T-helper 17 cell (primary cell): ENCODE measurements at places on chromosomes 6 and 20. TPM values are rescaled to one million over a fixed set of nuclear protein-coding genes. Genes with fewer than 3 reads are reported as not detected.

DNA sequence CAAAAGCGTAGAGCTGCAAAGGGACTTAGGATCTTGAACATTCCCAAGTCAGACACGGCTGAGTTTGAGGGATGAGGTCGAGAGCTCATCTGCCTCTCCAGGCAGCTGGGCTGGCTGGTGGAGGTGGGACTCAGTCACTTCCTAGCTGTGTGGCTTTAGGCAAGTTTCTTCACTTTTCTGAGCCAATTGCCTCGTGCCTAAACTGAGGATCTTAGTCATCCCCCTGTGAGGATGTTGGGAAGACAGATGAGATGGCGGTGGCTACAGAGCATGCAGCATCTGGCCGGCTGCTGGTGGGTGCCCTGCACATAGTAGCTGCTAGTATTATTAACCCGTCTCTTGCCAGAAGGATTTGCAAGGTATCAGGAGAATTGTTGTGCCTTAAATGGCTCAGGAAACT, 27.5 kb downstream of the TFAP2C start:
- no peak for DNase-seq
- H3K36me3 ChIP-seq = no peaks in the 10 kb centered on the region
- no peaks in the 10 kb centered on the region for H3K4me1 ChIP-seq
- H3K4me3 ChIP-seq = no peak overlapping the region

GRCh38 chr20:19070026-19070425, 142.4 kb upstream of the SLC24A3 start:
- no peaks in the 10 kb centered on the region for H3K36me3 ChIP-seq
- H3K4me3 ChIP-seq = no peak overlapping the region
- no peaks in the 10 kb centered on the region for H3K4me1 ChIP-seq
- no peak overlapping the region for H3K27ac ChIP-seq

Gene ASCC3
- 43.7 TPM for total RNA-seq

Gene PHACTR3
- total RNA-seq = not detected
